ENCODE measurements at places on chromosomes 11 and 22. TPM values are rescaled to one million over a fixed set of nuclear protein-coding genes. Genes with fewer than 3 reads are reported as not detected.

DNA sequence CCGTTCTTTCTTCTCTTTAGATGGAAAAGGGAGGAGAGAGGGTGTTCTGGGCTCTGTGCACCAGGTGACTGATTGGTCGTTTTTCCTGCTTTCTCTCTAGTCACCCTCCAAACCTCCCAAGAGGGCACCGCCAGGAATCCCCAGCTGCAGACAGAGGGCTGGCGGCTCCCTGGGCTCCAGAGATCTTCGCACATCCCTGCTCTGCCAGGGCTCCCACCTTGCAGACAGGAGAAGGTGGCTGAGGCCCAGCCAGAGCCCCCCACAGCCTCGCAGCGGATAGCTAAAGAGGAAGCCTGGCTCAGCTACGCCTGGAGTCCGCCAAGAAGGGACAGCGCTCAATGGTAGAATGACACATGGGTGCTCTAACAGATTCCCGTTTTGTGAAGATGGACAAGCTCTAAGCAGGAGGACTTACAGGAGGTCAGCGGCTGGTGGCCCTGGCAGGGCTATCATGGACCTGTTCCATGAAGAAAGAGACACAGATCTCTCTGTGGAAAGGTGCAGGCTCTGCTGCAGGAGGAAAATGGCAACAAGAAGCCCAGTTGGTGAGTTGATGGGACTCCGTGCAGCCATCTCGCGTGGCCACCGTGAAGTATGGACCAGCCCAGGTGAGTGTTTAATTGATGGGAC, 976.9 kb downstream of the BRD1 start:
- no peak for DNase-seq

DNA sequence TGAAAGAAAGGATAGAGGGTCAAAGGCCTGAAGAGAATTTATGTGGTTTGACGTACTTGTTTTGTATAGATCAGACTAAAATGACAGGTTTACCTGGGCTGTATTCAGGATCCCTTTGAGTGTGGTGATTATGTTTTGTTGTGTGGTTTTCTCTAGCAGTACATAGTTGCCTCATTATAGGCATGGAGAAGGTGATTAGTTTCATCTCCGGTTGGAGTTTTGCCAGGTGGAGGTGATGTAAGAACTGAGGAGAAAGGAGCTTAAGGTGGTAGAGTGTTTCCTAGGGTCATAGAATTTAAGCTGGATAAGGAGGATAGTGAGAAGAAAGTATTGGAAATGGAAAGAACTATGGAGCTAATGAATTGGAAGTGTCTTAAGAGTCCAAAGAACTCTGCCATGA, 229.0 kb downstream of the TMEM135 start:
- no peak for DNase-seq

GRCh38 chr11:61924064-61924455, 6.7 kb upstream of the RAB3IL1 start:
- no peak for DNase-seq

GRCh38 chr22:35620624-35621251, 3.6 kb upstream of the MB start:
- DNase-seq = no peak

DNA sequence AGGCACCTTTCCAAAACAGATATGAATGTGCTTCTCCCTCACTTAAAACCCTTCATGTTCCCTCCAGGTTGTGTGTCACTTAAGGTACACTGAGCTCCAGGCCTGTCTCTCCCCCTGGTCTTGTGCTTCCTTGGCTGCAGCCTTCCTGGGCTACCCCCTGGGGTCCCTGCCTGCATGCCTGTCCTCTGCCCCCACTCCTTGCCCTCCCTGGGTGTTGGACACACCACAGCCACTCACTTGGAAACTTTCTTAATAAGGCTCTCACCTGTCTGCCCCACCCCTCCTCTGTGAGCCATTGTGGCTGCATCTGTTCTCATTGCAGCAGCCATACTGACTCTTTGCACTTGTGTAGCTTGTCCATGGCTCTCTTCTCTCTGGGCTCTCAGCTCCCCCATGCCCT, 60.6 kb downstream of the CABIN1 start:
- no peak for DNase-seq

DNA sequence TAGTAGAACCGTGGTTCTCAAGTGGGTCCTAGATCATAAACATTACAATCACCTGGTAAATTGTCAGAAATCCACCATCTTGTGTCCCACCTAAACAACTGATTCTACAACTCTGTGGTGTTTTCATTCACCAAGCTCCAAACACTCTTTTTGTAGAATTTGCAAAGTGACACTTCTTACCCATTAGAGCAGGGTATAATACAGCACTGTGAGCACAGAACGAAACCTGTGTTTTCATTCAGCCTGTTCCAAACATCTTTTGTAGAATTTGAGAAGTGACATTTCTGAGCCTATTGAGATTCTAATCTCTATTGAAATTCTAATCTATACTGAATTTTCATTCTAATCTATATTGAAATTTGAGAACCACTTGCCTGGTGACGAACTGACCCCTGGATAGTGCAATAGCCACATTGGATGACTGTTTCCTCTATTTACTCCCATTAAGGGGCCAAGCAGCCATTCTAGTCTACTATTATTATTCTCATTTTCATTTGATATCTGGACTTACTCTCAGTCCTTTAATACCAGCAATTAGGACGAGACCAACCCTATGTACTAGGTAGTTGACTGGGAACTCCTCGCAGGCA, 616.6 kb downstream of the LRRC4C start:
- DNase-seq = no peak

DNA sequence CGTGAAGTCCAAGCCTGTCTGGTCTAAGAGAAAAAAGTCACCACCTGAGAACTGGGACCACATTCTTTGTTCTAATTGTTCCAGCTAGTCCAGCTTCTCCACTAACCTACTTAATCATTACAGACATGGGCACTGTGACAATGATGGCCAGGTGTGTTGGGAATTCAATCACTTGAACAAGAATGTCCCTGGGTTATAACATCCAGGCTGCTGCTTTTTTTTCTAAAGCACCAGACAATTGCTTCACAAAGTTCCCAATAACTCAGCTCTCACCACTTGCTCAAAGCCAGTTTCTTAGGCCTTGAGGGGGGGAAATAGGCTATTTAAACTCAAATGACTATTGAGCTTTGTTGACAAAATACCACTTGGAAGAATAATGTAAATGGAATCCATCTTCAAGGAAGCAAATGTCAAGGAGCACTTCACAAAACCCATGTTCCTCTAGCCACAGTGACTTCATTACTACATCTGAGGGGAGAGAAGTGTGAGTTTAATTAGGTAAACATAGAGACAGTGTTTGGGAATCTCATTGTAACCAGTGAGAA, 80.3 kb downstream of the ME3 start:
- no peak for DNase-seq

DNA sequence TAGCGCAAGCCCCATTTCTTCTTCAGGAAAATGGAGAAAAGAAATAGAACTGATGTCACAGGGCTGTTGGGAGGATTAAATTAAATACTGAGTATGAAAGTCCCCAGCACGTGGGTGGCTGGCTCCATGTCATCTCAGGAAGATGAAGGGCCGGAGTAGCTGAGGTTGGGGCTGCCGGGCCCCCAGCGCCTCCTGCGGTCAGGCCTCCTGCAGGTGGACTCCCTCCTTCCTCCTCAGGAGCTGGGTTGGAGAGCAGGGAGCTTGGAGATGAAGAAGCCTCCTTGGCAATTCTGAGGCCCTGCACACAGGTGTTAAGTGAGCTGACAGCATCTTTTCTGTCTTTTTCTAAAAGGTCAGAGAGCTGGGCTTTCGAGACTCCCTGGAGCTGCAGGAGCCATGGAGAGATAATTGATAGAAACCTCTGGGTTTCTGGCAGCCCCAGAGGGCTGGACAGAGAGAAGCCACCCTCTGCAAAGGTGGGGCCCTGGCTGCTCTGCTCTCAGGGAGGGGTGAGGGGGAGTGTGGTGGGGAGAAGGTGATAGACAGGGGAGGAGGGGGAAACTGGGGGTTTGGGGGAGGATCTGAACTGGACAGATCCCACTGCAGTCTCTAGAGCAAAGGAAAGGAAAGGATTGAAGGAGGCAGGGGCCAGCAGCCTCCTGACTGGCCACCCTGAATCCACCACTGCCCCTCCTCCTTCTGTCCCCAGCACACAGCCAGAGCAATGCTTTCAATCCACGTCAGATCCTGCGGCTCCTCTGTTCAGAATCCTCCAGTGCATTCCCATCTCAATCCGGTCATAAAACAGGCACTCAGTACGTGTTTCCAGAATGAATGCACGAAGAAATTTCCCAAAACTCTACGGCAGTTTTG, 210.8 kb downstream of the CEP164 start:
- no peak for DNase-seq

GRCh38 chr11:118878163-118878563, 5.5 kb upstream of the CXCR5 start:
- DNase-seq = no peak

DNA sequence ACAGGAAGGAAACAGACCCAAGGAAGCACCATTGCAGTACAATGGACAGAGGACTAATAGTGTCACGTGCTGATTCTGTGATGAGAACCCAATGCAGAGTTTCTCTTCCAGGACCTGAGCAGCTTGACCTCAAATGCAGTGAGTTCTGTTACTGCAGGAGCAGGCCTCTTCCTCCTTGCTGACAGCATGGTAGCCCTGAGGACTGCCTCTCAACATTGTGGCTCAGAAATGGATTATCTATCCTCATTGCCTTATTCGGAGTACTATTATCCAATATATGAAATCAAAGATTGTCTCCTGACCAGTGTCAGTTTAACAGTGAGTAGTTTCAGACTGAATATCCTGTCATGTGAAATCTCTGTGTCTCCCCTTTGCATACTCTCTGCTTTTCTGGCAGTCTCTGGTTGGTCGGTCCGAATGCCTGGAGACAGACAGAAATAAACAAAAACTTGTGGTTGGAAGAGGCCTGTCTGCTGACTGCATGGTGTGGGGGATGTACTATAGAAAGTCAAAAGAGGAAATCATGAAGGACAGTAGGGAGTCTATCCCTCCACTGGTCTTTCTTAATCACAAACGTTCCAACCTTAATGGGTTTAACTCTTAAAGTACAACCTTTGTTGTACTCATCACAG, 6.9 kb upstream of the MS4A14 start:
- no peak for DNase-seq

- peak; percentile 76 for DNase-seq
Measured at GRCh38 chr11:20342347-20343141, 21.0 kb upstream of the HTATIP2 start.

DNA sequence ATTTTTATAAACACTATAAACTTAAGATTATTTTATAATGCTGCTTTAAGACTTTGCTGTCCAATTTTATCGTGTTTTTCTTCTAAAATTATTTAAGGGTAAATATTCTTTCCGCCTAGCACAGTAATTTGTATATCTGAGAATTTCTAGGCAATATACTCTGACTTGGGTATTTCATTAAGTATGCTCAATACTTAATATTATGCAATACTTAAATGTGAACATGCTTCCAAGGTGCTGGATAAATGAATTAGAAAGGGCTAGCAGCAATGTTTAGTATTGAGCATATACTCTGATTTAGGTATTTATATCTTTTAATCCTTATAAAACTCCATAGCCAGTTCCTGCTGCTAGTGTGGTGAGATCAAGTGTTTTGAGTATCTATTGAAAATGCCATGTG, 60.3 kb upstream of the ANO3 start:
- no peak for DNase-seq

- no peak for DNase-seq
Measured at GRCh38 chr11:27433742-27434141, 38.8 kb downstream of the LGR4 start.

- DNase-seq = no peak
Measured at GRCh38 chr11:10793470-10794255, 15.1 kb downstream of the EIF4G2 start.

DNA sequence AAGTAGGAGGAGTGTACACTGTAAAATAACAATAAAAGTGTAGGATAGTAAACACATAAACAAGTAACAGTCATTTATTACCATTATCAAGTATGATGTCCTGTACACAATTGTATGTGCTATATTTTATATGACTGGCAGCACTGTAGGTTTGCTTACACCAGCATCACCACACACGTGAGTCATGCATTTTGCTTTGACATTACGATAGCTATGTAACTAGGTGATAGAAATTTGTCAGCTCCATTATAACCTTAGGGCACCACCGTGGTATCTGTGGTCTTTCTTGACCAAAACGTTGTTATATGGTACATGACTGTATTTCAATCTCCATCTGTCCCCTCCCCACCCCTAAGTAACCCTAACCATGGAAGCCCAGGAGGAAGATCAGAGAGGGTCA, 1.1 kb downstream of the DNAL4 start:
- no peak for DNase-seq

GRCh38 chr11:117814766-117815261, 9.7 kb downstream of the FXYD2 start:
- DNase-seq = no peak

GRCh38 chr11:1360181-1360834, 29.4 kb upstream of the BRSK2 start:
- no peak for DNase-seq

DNA sequence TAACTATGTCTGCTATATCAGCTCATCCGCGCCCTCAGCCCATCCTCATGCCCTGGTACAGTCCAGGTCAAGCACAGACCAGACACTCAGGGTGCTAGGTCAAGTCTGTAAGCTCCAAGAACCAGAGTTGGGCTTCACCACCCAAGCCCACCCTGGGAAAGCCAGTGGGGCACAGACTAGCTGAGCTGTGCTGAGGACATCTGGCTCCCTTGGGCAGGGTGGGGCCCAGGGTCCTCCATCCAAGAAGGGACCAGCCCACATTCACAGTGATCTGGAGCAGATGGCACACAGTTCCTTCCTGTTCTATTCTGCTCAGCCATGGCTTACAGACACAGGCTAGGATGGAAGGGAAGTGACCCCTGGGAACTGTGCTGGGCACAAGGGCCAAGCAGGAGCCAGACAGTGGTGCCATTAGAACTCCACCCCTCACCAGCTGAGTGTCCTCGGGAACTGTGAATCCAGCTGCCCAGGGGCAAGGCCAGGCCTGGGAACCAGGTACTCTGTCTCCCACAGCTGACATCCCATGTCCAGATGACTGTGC, 9.1 kb downstream of the P2RY6 start:
- no peak for DNase-seq

DNA sequence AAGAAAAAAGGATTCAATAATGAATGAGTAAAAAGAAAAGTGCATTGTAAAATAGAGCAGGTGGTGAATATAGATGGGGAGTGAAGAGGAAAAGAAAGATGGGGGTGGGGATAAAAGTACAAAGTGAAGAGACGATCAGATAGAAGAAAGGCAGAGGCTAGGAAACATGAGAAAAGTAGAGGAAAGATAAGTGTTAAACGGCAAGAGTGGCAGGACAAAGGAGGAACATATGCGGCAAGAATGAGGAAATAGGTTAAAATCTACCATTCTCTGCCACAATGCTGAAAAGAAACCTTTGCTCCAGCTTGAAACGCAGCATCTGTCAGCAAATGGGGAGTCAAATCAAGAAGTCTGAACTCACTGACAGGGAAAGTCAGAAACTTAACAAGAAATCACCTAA, 6.8 kb downstream of the FUT4 start:
- DNase-seq = no peak

Gene OOSP2
- not detected for total RNA-seq

Gene TRIM49D2
- total RNA-seq = 0.42 TPM

Gene PGGHG
- 14.4 TPM for total RNA-seq

Gene SAA1
- total RNA-seq = not detected

Gene RTN4RL2
- total RNA-seq = 119 TPM

Gene AIFM3
- total RNA-seq = 0.64 TPM

Gene CSKMT
- 15.7 TPM for total RNA-seq

Gene PDGFB
- total RNA-seq = 0.44 TPM

Gene KCNJ1
- total RNA-seq = not detected

Gene TM7SF2
- 241 TPM for total RNA-seq

Gene RHOD
- total RNA-seq = not detected

Data from glutamatergic neuron (in vitro differentiated cells).